Stimulated activated CD4-positive, alpha-beta T cell treated with anti-CD3 and anti-CD28 coated beads, TNF-alpha, amount 100 ng/mL, for 24 hours (primary cell): ENCODE measurements at places on chromosomes 4 and X.

GRCh38 chr4:68406479-68406859 lies 40.8 kb upstream of the TMPRSS11E start:
- DNase-seq = no peak

- DNase-seq = no peak
Observed at GRCh38 chrX:119880076-119880475, 8.4 kb downstream of the NDUFA1 start.

GRCh38 chr4:48153791-48154550 lies 19.9 kb upstream of the TXK start:
- DNase-seq = no peak

- no peak for DNase-seq
Observed at GRCh38 chrX:6203462-6204215, 25.0 kb downstream of the NLGN4X start.
